ENCODE measurements at places on chromosomes 7 and 10. TPM values are rescaled to one million over a fixed set of nuclear protein-coding genes. Genes with fewer than 3 reads are reported as not detected.

SEMA3E gene
- not detected for total RNA-seq

NPY gene
- not detected for total RNA-seq

GRCh38 chr7:117098457-117098856 lies 145.2 kb downstream of the ST7 start:
- peak; percentile 5 for DNase-seq

- DNase-seq, result peak; percentile 31
Measured at GRCh38 chr10:77925410-77925794, 1.2 kb downstream of the DLG5 start.

DNA sequence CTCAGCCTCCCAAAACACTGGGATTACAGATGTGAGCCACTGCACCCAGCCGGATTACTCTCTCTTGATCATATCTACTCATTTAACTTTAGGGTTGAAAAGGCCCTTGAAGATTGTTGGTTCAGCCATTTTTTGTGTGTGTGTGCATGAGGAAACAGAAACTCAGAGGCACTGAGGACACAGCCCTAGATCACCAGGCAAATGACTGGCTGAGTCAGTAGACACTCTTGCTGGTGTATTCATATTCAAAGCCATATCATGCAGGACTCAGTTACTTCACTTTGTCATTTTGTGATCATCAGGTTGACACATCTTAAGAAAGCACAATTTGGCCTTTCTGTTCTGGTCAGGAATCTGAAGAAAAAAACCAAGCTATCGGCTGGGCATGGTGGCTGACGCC lies 253.4 kb downstream of the TRIL start:
- DNase-seq, result peak; percentile 43

GRCh38 chr7:132248841-132249240 lies 327.4 kb downstream of the PLXNA4 start:
- no peak for DNase-seq

DNA sequence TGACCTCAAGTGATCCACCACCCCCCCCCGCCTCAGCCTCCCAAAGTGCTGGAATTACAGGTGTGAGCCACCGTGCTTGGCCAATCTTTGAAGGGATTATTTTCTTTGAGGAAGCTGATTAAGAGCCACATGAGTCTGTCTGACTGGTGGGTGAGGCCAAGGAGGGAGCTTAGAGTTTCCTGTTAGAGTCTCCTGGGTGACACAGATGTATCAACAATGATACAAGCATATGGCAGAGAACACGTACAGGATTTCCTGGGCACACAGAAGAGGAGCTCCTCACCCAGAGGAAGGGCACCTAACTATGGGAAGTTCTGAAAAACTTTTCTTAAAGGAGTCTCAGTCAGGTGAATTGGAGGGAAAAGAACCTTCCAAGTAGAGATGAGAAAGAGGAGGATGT lies 69.4 kb downstream of the GOLGA7B start:
- no peak for DNase-seq

Data from Karpas-422 (cell line).